ENCODE measurements at places on chromosomes 1 and 21. TPM values are rescaled to one million over a fixed set of nuclear protein-coding genes. Genes with fewer than 3 reads are reported as not detected.

RGS4 gene
- total RNA-seq, result 3.1 TPM

OR2L3 gene
- total RNA-seq, result not detected

DNA sequence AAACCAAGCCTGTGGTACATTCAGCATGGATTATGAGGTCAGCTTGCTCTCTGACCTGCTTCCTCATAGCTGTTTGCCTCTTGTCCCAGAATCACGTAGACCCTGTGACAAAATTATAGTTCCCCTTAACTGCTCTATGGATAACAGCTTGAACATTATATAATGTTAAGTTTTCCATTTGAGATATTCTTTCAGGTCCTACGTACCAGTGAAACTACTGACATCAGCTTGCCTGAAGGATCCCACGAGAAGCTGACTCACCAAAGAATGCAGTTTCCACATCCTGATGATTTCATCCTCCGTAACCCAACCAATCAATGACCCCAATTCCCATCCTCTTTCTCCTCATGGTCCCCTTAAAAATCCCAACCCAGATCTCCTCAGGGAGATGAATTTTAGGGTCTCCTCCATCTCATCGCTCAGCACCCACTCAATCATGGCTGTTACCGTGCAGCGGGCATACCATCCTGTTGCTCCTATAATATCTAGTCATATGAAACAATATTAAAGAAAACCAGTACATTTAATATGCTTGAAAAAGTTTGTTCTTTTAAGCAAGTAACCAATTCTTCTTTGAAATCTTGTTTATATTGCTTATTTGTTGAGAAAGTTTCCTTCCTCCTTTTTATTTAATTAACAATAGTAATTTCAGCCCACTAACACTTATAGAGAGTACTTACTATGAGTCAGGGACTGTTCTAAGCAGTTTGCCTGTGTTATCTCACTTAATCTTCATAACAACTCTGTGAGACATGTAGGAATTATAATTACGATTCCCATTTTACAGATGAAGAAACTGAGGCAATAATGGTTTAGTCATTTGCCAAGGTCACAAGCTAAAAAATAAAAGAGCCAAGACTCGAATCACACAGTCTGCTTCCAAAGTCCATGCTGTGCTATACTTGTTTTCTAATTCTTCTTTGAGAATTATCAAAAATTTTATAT lies 27.4 kb downstream of the CHML start:
- no peak for DNase-seq

GRCh38 chr1:182978151-182978853 lies 25.3 kb upstream of the SHCBP1L start:
- DNase-seq, result no peak

GRCh38 chr1:175317309-175317708 lies 124.7 kb upstream of the KIAA0040 start:
- DNase-seq, result no peak

GRCh38 chr1:12180315-12180714 lies 13.5 kb downstream of the TNFRSF1B start:
- no peak for DNase-seq

GRCh38 chr21:38269576-38269936 lies 12.8 kb downstream of the KCNJ15 start:
- no peak for DNase-seq
